ENCODE measurements at places on chromosomes 5 and 9. TPM values are rescaled to one million over a fixed set of nuclear protein-coding genes. Genes with fewer than 3 reads are reported as not detected.

The MSMP gene
- not detected for total RNA-seq

The PCDHGA10 gene
- not detected for total RNA-seq

The CCT5 gene
- 548 TPM for total RNA-seq

The ZBTB26 gene
- 5.2 TPM for total RNA-seq

The SHOC1 gene
- not detected for total RNA-seq

The DNAH5 gene
- not detected for total RNA-seq

The SLCO4C1 gene
- total RNA-seq = 0.29 TPM

The PCDHB7 gene
- total RNA-seq = not detected

The CCDC112 gene
- 1.7 TPM for total RNA-seq

DNA sequence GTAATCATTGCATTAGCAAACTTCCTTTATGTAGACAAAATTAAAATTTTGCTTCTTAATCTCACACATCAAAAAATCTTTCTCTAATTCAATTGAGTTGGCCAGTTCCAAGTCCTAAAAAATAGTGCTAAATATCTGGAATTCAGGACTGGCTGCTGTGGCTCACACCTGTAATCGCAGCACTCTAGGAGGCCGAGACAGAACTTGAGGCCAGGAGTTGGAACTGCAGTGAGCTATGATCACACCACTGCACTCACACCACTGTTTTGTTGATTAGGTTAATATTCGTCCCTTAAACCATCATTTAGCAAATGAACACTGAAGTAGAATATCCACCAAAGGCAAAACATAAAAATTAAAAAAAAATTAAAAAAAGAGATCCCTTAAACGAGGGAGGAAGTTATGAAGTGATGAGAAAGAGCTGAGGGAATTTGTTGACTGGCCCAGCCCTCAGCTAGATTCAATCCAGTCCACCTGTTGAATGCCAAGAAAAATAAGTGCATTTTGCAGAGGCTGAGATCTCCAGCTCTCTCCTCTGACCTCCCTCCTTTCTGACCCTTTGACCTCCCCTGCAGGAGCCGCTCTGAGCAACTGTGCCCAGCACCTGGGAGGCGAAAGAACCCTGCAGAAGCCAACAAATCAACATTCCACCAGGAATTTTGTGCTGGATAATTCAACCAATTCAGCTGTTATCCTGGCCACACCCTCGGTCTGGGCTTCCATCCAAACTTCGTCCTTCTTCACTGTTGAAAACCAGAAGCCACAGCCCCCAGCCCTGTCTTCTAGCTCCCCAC, 96.8 kb downstream of the OR2K2 start:
- DNase-seq = no peak

- DNase-seq = no peak
Measured at GRCh38 chr5:31942546-31942945, 231.6 kb downstream of the GOLPH3 start.

GRCh38 chr9:100472268-100472667, 681 bp upstream of the TMEFF1 start:
- DNase-seq = no peak

GRCh38 chr5:108090946-108091345, 291.0 kb downstream of the FBXL17 start:
- no peak for DNase-seq

DNA sequence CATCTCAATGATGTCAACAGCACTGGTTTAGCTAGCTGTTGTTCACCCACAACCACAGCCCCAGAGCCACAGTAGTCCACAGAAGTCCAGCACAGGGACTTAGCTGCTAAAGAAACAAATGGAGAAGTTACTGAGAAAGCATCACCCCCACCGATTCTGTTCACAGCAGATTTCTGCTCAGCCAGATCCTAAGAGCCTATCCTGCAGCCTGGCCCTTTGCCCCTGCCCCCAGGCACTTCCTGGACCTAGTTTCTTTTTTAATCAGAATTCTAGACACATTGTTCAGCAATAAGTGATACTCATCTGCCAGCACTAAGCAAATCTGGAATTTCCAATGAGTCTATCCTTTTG, 7.4 kb downstream of the B4GALT1 start:
- DNase-seq = peak; percentile 74

- no peak for DNase-seq
Measured at GRCh38 chr9:137411260-137411644, 11.7 kb downstream of the EXD3 start.

DNA sequence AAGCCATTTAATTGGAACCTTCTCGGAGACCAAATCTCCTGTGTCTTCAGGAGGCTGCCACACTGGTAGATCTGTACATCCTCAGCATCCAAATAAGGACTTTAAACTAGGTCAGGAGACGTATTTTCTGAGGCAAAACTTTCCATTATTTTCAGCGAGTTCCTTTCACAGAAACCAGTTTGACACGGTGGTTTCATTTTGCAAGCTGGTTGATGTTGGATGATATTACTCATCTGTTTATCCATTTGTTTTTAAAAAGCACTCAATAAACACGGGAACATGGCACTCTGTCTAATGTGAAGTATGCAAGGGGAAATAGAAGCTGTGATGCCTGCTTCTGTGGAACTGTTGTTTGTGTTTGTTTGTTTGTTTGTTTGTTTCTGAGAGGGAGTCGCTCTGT, 199.6 kb downstream of the ERCC6L2 start:
- no peak for DNase-seq

GRCh38 chr9:21624675-21625644, 142.8 kb upstream of the IFNE start:
- peak; percentile 29 for DNase-seq

- no peak for DNase-seq
Measured at GRCh38 chr9:137870432-137870831, 7.2 kb upstream of the CACNA1B start.

All from activated naive CD8-positive, alpha-beta T cell treated with anti-CD3 and anti-CD28 coated beads for 36 hours (primary cell).